ENCODE measurements at places on chromosomes 7 and 10.

GRCh38 chr7:123539871-123540270 lies 5.5 kb upstream of the IQUB start:
- no peak for DNase-seq

DNA sequence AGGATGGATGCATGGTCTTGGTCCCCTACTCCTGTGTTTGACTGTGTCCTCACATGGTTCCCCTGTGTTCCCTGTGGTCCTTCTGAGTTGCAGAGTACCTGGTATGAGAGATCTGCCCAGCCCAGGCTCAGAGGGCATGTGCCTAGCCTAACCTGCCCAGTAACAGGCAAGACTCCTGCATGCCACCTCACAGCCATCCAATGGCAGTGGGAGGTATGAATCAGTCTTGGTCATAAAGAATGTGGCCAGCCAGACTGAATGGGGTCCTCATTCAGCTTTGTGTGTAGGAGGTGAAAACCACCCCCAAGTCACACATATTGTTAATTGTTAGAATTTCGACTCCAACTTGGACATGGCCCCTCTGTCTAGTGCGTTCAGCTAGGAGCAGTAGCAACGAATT lies 17.2 kb upstream of the GPR158 start:
- no peak for DNase-seq

DNA sequence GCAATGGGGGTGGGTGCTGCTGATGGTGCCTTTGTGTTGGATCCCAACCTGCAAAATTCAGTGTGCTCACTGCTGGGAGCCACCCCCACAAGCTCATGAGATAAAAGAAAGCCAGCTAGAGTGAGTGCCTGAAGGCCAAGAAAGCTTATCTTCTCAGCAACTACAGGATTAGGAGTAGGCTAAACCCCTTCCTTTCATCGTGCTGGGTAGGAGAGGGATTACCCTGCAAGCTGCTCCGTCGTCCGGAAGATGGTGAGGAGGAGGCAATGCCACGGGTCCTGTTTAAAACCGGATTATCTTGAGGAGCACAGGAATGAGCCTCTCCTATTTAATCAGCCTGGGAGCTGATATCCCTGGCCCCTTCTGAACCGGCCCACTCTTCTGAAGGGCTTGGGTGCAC lies 258.0 kb downstream of the GALNT17 start:
- no peak for DNase-seq

GRCh38 chr10:36038316-36038955 lies 396.3 kb upstream of the FZD8 start:
- DNase-seq, result no peak

DNA sequence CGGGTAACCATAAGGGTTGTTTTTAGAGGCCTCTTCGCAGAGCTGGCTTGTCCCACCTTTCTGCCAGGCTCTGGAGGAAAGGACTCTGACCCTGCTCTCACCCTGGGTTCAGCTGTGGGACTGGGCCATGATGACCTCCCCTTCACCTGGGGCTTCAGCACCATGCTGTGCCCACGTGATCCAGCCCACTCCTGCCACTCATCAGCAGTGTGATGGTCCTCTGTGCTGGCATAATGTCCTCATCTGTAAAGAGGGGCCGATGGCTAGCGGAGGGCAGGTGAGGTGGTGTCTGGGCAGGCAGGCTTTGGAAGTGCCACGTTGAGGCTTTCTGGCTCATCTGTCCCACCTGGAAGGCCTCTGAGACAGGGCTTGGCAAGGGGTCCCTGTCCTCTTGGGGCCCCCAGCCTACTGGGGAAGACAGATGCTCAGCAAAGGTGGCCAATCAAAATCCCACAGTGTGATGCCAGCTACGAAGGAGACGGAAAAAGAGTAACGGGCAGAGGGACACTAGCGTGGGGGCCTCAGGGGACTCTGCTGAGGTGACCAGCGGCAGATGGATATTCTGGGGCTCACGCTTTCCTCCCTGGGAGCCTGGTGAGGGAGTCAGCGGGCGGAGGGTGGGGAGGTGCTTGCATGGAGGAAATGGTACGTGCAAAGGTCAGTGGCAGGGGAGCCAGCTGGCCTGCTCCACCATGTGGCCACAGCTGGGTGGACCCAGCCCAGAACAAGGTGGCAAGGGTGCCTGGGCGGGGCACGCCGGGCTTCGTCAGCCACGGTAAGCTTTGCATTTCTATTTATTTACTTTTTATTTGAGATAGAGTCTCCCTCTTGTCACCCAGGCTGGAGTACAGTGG lies 5.4 kb downstream of the LRWD1 start:
- DNase-seq, result no peak

DNA sequence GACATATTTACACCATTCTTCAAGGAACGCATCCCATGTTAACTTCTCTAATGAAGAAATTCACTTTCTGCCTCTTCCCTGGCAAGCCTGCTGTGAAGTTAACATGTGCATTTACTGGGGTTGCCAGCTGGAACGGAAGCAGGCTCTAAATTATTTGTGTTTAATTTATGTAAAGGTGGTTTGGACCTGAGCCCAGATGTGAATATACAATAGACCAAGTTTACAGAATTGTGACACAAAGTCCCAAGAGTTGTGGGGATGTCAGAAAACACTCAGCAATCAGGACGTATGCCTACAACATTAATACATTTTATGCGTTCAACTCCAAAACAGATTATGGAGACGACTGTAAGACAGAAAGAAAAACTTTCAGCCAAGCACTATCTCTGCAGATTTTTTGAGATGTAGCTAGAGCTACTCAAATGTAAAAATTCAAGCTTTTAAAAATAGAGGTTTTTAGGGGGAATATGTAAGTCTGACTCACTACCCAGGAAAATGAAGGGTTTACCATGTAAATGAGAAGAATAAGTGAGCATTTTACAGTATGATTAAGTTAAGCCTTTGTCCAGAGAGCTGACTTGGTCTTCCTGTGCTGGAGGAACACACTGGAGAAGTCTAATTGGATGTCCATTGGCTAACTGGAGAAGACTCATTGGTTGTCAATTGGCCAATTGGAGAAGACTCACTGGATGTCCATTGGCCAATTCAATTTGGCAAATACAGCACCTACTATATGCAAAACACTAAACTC lies 19.5 kb downstream of the NRP1 start:
- DNase-seq, result no peak

DNA sequence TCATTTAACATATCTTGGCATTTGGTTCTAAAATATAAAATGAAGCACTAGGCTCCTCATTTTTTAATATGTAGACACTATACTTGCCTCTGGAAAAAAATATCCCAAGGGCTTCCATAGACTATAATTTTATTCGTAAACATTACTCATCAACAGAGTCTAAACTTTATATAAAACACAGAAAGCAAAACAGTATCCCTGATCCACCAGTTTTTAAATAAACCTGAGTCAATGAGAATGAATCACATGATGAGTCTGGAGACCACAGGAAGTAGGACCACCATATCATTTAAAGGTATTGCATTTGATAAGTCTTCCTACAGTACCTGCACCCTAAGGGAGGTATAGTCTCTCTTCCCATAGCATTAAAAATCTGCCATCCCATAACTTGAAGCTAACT lies 228.0 kb downstream of the DGKI start:
- no peak for DNase-seq

- DNase-seq, result no peak
Observed at GRCh38 chr10:33716501-33717267, 382.2 kb upstream of the NRP1 start.

Data from stimulated activated CD8-positive, alpha-beta memory T cell treated with anti-CD3 and anti-CD28 coated beads, Interleukin-2, amount 100 ng/mL, for 1 hour (primary cell).